Left ventricle myocardium inferior (tissue), 1 donor: ENCODE measurements at places on chromosomes 6 and 20. TPM values are rescaled to one million over a fixed set of nuclear protein-coding genes. Genes with fewer than 3 reads are reported as not detected.

DNA sequence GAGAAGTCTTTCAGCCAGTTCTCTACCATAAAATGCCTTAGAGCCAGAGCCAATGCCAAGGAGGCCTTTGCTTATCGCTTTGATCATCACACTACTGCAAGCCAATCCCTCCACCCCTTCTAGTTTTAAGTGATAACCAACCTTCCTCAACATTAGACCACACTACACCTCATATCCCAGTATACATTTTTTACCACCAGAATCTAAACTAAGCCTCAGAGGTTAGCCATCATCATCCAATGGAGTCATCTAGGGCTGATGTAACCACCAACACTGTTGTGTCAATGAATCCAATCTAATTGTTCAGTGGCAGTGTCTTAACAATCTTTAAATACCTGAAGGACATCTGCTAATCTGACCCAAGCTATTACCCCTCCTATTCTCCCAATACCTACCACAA, 6.4 kb downstream of the ZUP1 start:
- H3K27me3 ChIP-seq = no peaks in the 10 kb centered on the region
- no peak overlapping the region for H3K27ac ChIP-seq
- DNase-seq = no peak
- H3K36me3 ChIP-seq = peaks cover 15% of the 10 kb centered on the region
- no peak overlapping the region for H3K4me3 ChIP-seq
- peaks cover 38% of the 10 kb centered on the region for H3K4me1 ChIP-seq

OR2B6 gene
- not detected for total RNA-seq

ASIP gene
- 32.6 TPM for total RNA-seq

- no peak for DNase-seq
- H3K27me3 ChIP-seq = peaks cover 2% of the 10 kb centered on the region
- H3K36me3 ChIP-seq = no peaks in the 10 kb centered on the region
- H3K4me1 ChIP-seq = no peaks in the 10 kb centered on the region
Observed at GRCh38 chr6:43826730-43827129, 56.7 kb downstream of the VEGFA start.

- DNase-seq = no peak
- no peaks in the 10 kb centered on the region for H3K4me1 ChIP-seq
- H3K27me3 ChIP-seq = peaks cover 32% of the 10 kb centered on the region
- no peak overlapping the region for H3K4me3 ChIP-seq
- no peaks in the 10 kb centered on the region for H3K36me3 ChIP-seq
Observed at GRCh38 chr6:41647061-41647511, 8.8 kb downstream of the MDFI start.

CCDC167 gene
- total RNA-seq = 28.1 TPM

PNPLA1 gene
- total RNA-seq = not detected

CDH22 gene
- 2.3 TPM for total RNA-seq

FITM2 gene
- 160 TPM for total RNA-seq

DNA sequence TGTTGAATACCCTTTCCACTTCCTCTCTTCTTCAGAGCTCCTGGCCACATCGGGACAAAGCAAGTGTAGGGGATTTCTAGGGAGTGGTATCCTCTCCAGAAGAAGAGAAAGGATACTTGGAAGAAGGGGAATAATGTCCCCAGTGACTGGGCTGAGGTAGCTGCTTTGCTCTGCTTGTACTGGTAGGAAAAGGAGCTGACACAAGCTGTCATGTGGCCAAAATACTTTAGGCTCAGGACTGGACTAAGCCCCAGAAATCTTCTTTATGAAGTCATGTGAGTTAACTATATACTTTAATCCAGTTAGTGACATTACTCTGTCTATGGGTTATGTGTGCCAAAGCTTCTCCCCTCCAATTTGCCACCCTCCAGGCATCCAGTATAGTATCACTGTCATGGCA, 40.5 kb downstream of the AKIRIN2 start:
- H3K4me3 ChIP-seq = no peak overlapping the region
- H3K36me3 ChIP-seq = peaks cover 25% of the 10 kb centered on the region
- H3K27me3 ChIP-seq = no peaks in the 10 kb centered on the region
- DNase-seq = no peak
- peaks cover 49% of the 10 kb centered on the region for H3K4me1 ChIP-seq

GRCh38 chr6:157236040-157236725, 87.1 kb downstream of the TMEM242 start:
- H3K4me3 ChIP-seq = peak overlapping the region; percentile 71
- H3K36me3 ChIP-seq = no peaks in the 10 kb centered on the region
- H3K4me1 ChIP-seq = peaks cover 34% of the 10 kb centered on the region
- DNase-seq = no peak
- no peaks in the 10 kb centered on the region for H3K27me3 ChIP-seq

DNA sequence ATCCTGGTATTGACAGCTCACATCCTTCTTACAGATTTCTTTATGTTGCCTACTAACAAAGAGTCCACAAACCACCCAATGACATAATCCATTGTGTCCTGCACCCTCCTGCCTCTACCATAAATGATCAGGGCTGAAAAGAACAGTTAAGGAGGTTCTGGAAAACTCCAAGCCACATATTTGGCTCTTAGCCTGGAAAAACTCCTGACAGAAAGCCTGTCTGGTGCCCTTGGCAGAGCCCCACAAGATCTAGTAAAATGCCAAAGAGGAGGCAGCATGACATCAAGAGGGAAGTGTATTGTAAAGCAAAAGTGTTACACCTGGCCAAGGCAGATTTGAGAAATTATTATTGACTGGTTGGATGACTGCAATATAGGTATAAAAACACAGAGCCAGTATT, 126.4 kb upstream of the VGLL2 start:
- no peak overlapping the region for H3K4me3 ChIP-seq
- no peaks in the 10 kb centered on the region for H3K27me3 ChIP-seq
- DNase-seq = no peak
- H3K4me1 ChIP-seq = peaks cover 31% of the 10 kb centered on the region

GRCh38 chr6:128259730-128260685, 260.4 kb downstream of the PTPRK start:
- H3K4me1 ChIP-seq = peaks cover 42% of the 10 kb centered on the region
- no peaks in the 10 kb centered on the region for H3K27me3 ChIP-seq
- no peaks in the 10 kb centered on the region for H3K36me3 ChIP-seq

DNA sequence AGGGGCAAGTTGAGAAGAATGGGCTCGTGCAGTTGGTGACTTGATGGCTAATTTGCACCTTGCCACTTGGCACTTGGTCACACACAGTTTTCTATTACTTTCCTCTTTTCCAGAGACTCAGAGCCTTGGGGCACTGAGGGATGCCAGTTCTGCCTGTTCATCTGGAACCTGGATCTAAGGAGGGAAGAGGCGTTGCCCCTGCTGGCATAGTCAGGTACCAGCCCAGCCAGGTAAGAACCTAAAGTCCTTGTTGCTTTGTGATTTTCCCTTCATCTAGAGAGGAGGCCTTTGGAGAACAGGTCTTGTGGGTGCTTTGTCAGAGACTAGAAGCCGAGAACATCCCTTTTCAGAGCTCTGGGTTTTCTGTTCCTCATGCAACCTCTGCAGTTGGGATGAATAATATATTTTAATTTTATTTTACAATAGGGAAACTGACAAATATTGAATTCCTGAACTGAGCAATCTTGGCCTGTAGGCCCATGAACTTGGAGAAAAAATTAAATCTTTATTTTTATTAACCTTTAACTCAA, 11.4 kb downstream of the SYTL3 start:
- DNase-seq = no peak
- no peaks in the 10 kb centered on the region for H3K4me1 ChIP-seq
- H3K4me3 ChIP-seq = no peak overlapping the region

TCP11 gene
- not detected for total RNA-seq

GRCh38 chr6:26075063-26075717, 12.0 kb upstream of the HFE start:
- H3K36me3 ChIP-seq = no peaks in the 10 kb centered on the region
- H3K27ac ChIP-seq = no peak overlapping the region
- H3K4me1 ChIP-seq = peaks cover 6% of the 10 kb centered on the region
- no peak overlapping the region for H3K4me3 ChIP-seq
- DNase-seq = no peak
